T47D (cell line): ENCODE measurements at places on chromosomes 5 and 9.

- no peak for DNase-seq
Measured at GRCh38 chr9:15485836-15486666, 24.7 kb downstream of the PSIP1 start.

DNA sequence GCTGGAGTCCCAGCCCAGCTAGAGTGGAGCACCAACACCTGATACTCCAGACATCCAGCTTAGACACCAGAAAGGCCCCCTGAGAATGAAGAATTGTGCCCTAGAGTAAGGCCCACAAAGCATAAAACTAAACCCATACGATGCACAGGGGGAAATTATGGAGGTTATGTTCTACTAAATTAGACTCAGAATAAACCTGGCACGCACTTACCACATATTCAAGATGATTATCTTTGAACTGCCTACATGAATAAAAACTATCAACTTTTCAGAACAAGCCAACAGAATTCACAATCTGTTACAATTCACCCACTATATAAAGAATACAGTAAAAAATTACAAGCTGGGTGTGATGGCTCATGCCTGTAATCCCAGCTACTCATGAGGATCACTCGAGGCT, 168.5 kb downstream of the CPLANE1 start:
- no peak for DNase-seq

GRCh38 chr5:9209846-9210492, 335.9 kb downstream of the SEMA5A start:
- DNase-seq: no peak

GRCh38 chr5:136249678-136250266, 56.8 kb upstream of the SMIM32 start:
- peak; percentile 35 for DNase-seq

DNA sequence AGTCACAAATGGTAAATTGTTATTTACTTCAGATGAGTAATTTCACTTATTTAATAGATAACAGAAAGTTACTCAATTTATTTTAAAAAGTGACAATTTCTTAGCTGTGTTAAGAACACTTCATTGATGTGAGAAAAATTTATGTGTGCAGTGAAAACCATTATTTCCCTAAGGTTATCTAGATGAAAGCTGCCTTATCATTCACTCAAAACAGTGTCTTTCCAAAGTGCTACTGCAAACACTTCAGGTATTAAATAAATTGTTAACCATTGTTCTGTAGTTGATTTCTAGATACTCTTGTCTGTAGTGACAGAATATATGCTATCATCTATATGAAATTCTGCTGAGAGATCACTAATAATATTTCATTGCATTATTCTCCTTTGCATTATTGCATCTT, 33.5 kb upstream of the PRDM9 start:
- no peak for DNase-seq

DNA sequence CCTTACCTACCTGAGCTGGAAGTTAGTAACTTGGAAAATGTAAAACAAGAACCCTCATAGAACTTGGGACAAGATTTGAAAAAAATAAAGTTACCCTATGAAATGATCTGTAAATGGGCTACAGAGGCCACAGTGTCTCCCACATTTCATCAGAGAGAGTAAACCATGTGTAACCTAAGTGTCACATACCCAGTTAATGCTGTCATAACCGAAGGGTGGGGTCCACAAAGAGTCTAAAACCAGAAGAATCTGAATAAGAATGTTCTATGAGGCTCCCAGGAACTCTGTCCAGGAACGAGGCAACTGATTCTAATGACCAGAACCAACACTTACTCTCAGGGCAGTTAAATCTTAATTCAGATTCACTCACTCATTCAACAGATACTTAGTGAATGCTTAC, 1.0 kb upstream of the FAM13B start:
- DNase-seq: no peak
